Suppressor macrophage treated with lipopolysaccharide for 1 hour (primary cell): ENCODE measurements at places on chromosomes 4 and X.
A peak's percentile ranks its signal among the peaks of the same experiment; 100 is the strongest.

DNA sequence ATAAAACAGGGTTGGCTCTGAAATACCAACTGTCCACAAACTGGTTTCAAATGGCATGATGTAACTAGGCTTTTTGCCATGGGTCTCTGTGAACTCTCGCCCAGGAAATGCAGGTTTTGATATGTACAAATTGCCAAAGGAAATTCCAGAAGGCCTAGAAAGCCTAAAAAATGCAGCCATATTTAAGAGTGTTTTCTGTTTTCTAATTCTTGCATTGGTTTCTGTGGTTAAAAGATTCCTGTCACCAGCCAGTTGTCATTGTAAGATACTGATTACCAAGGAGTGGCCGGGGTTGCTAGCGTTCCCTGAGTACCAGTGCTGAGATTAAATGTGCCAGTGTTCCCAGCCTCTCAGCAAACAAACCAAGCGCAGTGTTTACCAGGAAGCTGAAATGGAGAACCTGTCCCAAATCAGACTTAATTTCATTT is 53.9 kb upstream of the SORBS2 start:
- DNase-seq: no peak

DNA sequence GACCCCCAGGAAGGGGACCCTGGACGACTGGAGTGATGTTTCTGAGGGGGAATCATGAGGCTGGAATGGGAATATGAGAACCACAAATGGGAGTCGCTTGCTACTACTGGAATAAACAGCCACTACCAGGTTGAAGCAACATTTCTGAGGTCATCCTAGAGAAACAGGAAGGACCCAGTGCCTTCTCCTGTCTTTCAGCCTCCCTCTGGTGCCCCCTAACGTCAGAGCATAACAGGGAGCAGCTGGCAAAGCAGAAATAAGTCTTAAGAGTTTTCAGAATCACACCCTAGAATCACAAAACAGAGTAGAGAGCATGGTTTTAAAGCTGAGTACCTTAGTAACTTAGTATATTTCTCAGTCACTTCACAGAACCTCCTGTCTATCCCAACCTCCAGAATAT is 347.8 kb upstream of the PITX2 start:
- peak; percentile 57 for DNase-seq

GRCh38 chr4:16498978-16499377 is 272.7 kb upstream of the TAPT1 start:
- DNase-seq: no peak

DNA sequence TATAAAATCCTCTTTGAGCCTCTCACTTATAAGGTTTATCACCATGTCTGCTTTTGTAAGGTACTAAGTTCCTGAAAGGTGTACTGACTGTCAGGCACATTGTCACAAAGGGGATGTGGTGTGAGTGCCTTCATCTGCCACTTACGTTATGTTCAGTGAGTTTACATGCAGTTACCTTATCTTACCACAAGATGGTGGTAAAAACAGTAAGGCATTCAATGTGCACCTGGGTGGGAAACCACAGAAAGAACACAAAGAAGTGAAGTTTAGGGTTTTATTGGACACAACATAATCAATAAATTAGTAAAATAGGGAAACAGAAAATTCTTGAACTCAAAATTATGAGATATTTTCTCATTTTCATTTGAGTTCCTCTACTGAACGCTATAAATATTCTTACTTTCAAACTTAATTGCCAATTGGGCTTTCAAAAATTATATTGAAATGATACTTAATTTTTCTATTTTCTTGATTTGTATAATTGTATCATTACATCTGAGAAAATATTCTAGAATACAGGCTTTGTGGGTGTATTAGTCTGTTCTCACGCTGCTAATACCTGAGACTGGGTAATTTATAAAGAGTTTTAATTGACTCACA is 650.8 kb downstream of the PCDH7 start:
- DNase-seq: peak; percentile 39

DNA sequence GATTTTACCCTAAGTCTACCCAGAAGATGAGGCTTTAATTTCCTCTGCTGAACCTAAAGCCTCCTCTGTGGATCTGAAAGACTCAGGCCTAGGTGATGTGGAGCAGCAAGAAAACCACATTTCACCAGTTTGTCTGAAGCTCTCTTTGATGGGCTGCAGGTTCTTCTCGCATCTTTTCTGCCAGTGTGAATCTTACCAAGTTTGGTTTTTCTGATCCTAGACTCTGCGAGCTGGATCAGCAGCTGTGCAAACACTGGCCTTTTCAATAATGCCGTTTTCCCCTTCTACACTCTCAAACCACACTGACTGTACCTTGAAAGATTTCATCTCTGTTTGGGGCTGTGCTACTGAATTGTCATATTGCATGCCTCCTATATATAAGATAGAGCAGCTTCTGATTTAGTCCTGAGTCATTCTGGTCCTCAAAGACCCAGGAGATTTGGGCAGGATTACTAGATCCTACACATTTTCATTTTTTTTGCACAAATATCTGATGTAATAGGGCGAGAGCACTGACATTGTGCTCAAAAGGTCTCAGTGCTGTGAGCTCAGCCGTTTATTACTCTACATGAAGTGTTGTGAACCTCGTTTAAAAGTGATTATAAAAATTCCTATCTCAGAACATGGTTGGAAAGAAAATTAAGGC is 133.6 kb upstream of the FAM9C start:
- DNase-seq: no peak
